A549 treated with ZK216348 at 1 μM for 4 hours (cell line): ENCODE measurements at places on chromosomes 6 and 20. TPM values are rescaled to one million over a fixed set of nuclear protein-coding genes. Genes with fewer than 3 reads are reported as not detected.

Gene LPA
- total RNA-seq, result 0.05 TPM in 1 of 5 replicates, not detected in the others

Gene RNF144B
- total RNA-seq, result 0.14 to 0.99 TPM (median 0.34 TPM) in 5 replicates

Gene ZBTB2
- total RNA-seq, result 13.6 to 17.3 TPM (median 16.3 TPM) in 5 replicates

Gene STMND1
- not detected in 5 replicates for total RNA-seq

Gene SPTLC3
- not detected in 5 replicates for total RNA-seq

Gene TMEM217
- total RNA-seq, result 0.19 to 1.5 TPM (median 0.76 TPM) in 5 replicates

Gene SMLR1
- not detected in 5 replicates for total RNA-seq

Gene WFDC2
- total RNA-seq, result not detected in 5 replicates

Gene SRMS
- 0.18 to 0.22 TPM in 2 of 5 replicates, not detected in the others for total RNA-seq

Gene MOG
- not detected in 5 replicates for total RNA-seq

Gene THBS2
- total RNA-seq, result not detected in 5 replicates

Gene RGS17
- total RNA-seq, result 3.2 to 8.4 TPM (median 7.3 TPM) in 5 replicates

Gene SIRPB1
- total RNA-seq, result 0.36 to 0.98 TPM (median 0.51 TPM) in 5 replicates

Gene ULBP2
- total RNA-seq, result 3.3 to 4.3 TPM (median 3.9 TPM) in 5 replicates

Gene VGLL2
- not detected in 5 replicates for total RNA-seq

Gene BLTP3A
- 4.1 to 6.3 TPM (median 5.8 TPM) in 5 replicates for total RNA-seq

Gene SLC2A10
- total RNA-seq, result not detected in 5 replicates

Gene MYT1
- 0.08 to 0.93 TPM (median 0.44 TPM) in 5 replicates for total RNA-seq

Gene AVP
- not detected in 5 replicates for total RNA-seq

Gene TP53INP2
- 5.8 to 8.6 TPM (median 8.4 TPM) in 5 replicates for total RNA-seq

Gene APOM
- total RNA-seq, result 2.2 to 3.7 TPM (median 3.5 TPM) in 5 replicates

Gene DAAM2
- 0.02 to 0.04 TPM in 2 of 5 replicates, not detected in the others for total RNA-seq

Gene HDAC2
- total RNA-seq, result 82.1 to 100 TPM (median 85.3 TPM) in 5 replicates

Gene APOBEC2
- total RNA-seq, result not detected in 5 replicates

Gene BMP5
- total RNA-seq, result not detected in 5 replicates

Gene PHACTR1
- total RNA-seq, result 0.06 to 0.25 TPM in 2 of 5 replicates, not detected in the others

Gene ARMH2
- total RNA-seq, result not detected in 5 replicates

Gene ME1
- total RNA-seq, result 35.8 to 44.2 TPM (median 37.6 TPM) in 5 replicates

Gene EYA2
- total RNA-seq, result 2.4 to 3.8 TPM (median 2.6 TPM) in 5 replicates
